ENCODE measurements at places on chromosomes 6 and 20.
A peak's percentile ranks its signal among the peaks of the same experiment; 100 is the strongest.

DNA sequence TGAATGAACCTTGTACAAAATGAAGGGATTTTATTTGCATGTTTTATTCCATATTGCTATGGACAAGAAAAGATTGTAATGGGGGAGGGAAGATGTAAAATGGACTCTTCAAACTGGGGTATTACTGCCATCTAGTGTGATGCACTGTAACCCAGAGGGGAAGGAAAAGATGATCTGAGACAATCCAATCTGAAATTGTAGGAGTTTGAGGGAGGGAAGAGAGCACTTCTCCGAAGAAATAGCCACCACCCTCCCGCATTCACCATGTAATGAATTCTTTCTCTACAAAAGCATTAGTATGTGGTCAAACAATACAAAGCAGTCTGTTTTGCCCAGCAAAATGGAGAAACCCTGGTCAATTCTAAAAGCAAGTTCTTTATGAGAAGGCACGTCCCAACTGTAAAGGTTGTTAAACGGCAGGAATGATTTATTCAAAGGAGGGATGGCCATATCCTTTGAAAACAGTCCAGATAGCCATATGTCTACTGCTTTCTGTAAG lies 679.5 kb upstream of the NRSN1 start:
- DNase-seq: no peak

- no peak for DNase-seq
Observed at GRCh38 chr6:31407699-31408098, 4.3 kb downstream of the MICA start.

DNA sequence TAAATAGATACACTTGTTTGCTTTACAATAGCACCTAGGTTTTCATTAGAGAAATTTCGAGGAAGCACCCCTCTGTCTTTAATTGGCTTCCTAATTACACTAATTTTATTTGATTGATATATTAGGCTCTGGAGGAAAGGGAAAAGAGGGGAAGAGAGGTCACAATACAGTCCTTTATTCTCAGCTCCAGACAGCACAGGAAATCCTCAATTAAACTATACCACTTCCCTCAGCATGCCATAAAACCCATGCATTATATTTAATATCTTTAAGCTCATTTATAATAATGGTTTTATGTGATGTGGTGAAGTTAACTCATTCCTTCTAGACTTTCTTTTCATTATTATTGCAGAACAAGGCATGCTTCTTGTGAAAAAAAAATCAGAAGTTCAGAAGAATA lies 17.7 kb upstream of the PDE7B start:
- DNase-seq: no peak

GRCh38 chr6:35977308-35977707 lies 47.1 kb downstream of the SLC26A8 start:
- no peak for DNase-seq

DNA sequence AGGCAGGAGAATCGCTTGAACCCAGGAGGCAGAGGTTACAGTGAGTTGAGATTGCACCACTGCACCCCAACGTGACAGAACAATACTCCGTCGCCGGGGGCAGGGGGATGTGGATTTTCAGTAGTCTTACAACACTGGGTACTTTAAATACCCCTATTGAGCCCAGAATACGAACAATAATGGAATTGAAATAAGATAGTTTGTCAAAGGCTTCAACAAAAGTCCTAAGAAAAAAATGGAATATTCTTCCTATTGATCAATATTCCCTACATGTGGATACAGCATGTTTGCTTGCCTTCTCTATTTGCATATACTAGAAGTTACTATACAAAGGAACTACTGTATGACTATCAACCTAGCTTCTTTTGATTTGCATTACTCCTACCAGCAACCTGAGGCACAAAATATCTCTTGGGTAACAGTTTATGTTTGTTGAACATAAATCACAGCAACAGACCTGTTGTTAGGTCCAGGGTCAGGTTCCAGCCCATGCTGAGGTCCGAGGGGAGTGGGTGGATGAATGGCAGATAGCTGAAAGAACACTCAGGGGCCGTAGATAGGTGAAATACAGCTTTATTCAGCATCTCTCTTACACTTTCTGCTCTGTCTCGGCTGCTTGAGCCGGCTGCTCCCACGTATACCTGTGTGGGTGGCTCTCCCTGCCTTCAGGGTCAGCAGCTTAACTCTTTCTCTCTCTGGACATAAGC lies 23.8 kb downstream of the MAN1A1 start:
- no peak for DNase-seq

- no peak for DNase-seq
Observed at GRCh38 chr20:46883892-46884291, 10.8 kb upstream of the EYA2 start.

- DNase-seq: peak; percentile 27
Observed at GRCh38 chr20:35506872-35507638, 22.4 kb downstream of the C20orf173 start.

- DNase-seq: peak; percentile 37
Observed at GRCh38 chr6:33249732-33250630, 21.7 kb downstream of the VPS52 start.
